ENCODE measurements at places on chromosomes 16 and 17. TPM values are rescaled to one million over a fixed set of nuclear protein-coding genes. Genes with fewer than 3 reads are reported as not detected.

DNA sequence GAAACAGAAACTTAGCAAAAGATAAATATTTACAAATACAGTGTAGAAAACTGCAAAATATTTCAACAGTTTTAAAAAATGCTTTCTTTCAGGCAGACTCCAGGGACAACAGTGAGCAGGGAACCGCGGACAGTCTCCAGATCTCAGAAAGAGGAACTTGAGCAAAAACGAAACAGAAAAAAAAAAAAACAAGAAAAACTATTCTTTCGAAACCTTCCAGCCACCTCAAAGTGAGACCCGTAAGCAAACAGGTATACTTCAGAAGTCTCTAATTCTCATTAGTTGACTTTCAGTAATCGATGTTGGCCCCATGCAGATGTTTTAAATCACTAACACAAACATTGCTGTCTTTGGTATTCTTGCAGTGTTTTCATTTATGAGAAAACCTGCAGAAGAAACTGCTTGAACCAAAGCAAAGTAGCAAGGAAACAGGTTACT lies 15.7 kb upstream of the CCL1 start:
- DNase-seq: no peak

- no peak for DNase-seq
These were observed 45.8 kb upstream of the CIBAR2 start for GRCh38 chr16:85157813-85158742.

DNA sequence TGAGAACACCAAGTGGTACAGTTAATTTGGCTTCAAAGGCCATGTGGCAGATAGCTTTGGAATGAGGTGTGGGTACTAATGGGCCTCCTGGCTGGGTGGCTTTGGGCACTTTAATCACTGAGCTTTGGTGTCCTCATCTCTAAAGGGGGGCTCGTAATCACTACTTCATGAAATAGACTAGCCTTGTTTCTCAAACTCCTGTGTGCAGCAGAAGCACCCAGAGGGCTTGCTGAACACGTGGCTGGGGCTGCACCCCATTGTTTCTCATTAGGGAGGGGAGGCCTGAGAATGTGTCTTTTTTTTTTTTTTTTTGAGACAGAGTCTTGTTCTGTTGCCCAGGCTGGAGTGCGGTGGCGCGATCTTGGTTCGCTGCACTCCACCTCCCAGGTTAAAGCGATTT lies 5.8 kb downstream of the EPN2 start:
- DNase-seq: no peak

GRCh38 chr17:40910441-40910841 lies 25.4 kb upstream of the KRT20 start:
- DNase-seq: no peak

- DNase-seq: no peak
These were observed 6.4 kb downstream of the SIAH1 start for GRCh38 chr16:48378836-48379235.

The TAC4 gene
- total RNA-seq: not detected

The TOX3 gene
- 47.8 TPM for total RNA-seq

The GRAPL gene
- total RNA-seq: 1.4 TPM

Measured in left colon (tissue), 2 donors.